ENCODE measurements at places on chromosomes 5 and 9. TPM values are rescaled to one million over a fixed set of nuclear protein-coding genes. Genes with fewer than 3 reads are reported as not detected.

STKLD1 gene
- total RNA-seq = not detected

MYOT gene
- total RNA-seq = 29.6 TPM

CD180 gene
- total RNA-seq = 0.44 TPM

TSLP gene
- 5.3 TPM for total RNA-seq

RANBP17 gene
- total RNA-seq = 6.5 TPM

HRCT1 gene
- 6.2 TPM for total RNA-seq

CCNI2 gene
- total RNA-seq = 0.08 TPM

C1QTNF2 gene
- 1.4 TPM for total RNA-seq

HACD4 gene
- total RNA-seq = 0.71 TPM

CBY3 gene
- total RNA-seq = not detected

SMIM33 gene
- not detected for total RNA-seq

CCDC183 gene
- 2.1 TPM for total RNA-seq

IRX2 gene
- 6.2 TPM for total RNA-seq

ERCC8 gene
- total RNA-seq = 5.9 TPM

PPIC gene
- 47.5 TPM for total RNA-seq

CARD9 gene
- total RNA-seq = 1.2 TPM

TXNDC8 gene
- total RNA-seq = not detected

PCDHGC4 gene
- 1.8 TPM for total RNA-seq

SPINK7 gene
- total RNA-seq = not detected

TAS2R1 gene
- total RNA-seq = not detected

GABRA6 gene
- total RNA-seq = not detected

CYSRT1 gene
- total RNA-seq = 0.27 TPM

SLC27A6 gene
- total RNA-seq = 61.1 TPM

OLFM1 gene
- 10.0 TPM for total RNA-seq

MYO10 gene
- 5.0 TPM for total RNA-seq

SGCD gene
- total RNA-seq = 98.7 TPM

ZMAT2 gene
- 35.5 TPM for total RNA-seq

PIK3R1 gene
- total RNA-seq = 132 TPM

TNC gene
- 3.4 TPM for total RNA-seq

PRELID2 gene
- 12.2 TPM for total RNA-seq

LCN9 gene
- not detected for total RNA-seq

MLANA gene
- not detected for total RNA-seq

ORM2 gene
- not detected for total RNA-seq

MROH2B gene
- not detected for total RNA-seq

ZNF462 gene
- total RNA-seq = 29.2 TPM

IRX1 gene
- 0.16 TPM for total RNA-seq

TRPM6 gene
- 0.30 TPM for total RNA-seq

IFNB1 gene
- not detected for total RNA-seq

ACSL6 gene
- total RNA-seq = 2.7 TPM

ZBTB34 gene
- 4.5 TPM for total RNA-seq

RELL2 gene
- total RNA-seq = 1.0 TPM

IFNE gene
- total RNA-seq = not detected

PROB1 gene
- total RNA-seq = 46.3 TPM

RAI14 gene
- total RNA-seq = 6.7 TPM

NEK6 gene
- total RNA-seq = 8.7 TPM

NEURL1B gene
- total RNA-seq = 24.0 TPM

ITK gene
- total RNA-seq = 0.36 TPM

RBM22 gene
- 25.2 TPM for total RNA-seq

CDX1 gene
- not detected for total RNA-seq

SHOC1 gene
- not detected for total RNA-seq

SH3GL2 gene
- 7.3 TPM for total RNA-seq
